ENCODE measurements at places on chromosomes 6 and 20.

GRCh38 chr6:144216668-144217218 is 66.4 kb downstream of the STX11 start:
- peak overlapping the region; percentile 95 for H3K27ac ChIP-seq
- H3K4me1 ChIP-seq: peaks cover 37% of the 10 kb centered on the region
- DNase-seq: no peak
- peak overlapping the region; percentile 93 for H3K4me3 ChIP-seq
- peaks cover 6% of the 10 kb centered on the region for H3K27me3 ChIP-seq

DNA sequence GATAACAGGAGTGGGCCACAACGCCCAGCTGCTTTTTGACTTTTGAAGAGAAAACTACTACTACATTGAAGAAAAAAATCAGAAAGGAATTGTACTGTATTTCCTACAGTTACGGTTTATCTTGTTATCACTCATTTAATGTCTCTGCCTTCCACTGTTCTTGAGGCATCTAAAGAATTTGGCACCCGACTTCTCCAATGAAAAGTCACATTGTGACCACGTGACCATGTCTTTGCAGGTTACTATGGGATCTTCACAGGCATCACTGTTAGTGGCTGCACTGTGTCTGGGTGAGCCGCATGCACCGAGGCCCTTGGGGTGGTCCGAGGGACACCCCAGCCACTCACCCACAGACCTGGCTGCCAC is 26.8 kb downstream of the RRBP1 start:
- H3K27ac ChIP-seq: no peak overlapping the region
- peaks cover 39% of the 10 kb centered on the region for H3K36me3 ChIP-seq
- no peaks in the 10 kb centered on the region for H3K27me3 ChIP-seq
- peaks cover 14% of the 10 kb centered on the region for H3K4me1 ChIP-seq
- no peak for DNase-seq

- no peaks in the 10 kb centered on the region for H3K27me3 ChIP-seq
- no peak overlapping the region for H3K27ac ChIP-seq
- H3K4me1 ChIP-seq: no peaks in the 10 kb centered on the region
- H3K4me3 ChIP-seq: no peak overlapping the region
- no peaks in the 10 kb centered on the region for H3K36me3 ChIP-seq
- no peak for DNase-seq
Measured at GRCh38 chr6:112626468-112627082, 279.4 kb downstream of the RFPL4B start.

DNA sequence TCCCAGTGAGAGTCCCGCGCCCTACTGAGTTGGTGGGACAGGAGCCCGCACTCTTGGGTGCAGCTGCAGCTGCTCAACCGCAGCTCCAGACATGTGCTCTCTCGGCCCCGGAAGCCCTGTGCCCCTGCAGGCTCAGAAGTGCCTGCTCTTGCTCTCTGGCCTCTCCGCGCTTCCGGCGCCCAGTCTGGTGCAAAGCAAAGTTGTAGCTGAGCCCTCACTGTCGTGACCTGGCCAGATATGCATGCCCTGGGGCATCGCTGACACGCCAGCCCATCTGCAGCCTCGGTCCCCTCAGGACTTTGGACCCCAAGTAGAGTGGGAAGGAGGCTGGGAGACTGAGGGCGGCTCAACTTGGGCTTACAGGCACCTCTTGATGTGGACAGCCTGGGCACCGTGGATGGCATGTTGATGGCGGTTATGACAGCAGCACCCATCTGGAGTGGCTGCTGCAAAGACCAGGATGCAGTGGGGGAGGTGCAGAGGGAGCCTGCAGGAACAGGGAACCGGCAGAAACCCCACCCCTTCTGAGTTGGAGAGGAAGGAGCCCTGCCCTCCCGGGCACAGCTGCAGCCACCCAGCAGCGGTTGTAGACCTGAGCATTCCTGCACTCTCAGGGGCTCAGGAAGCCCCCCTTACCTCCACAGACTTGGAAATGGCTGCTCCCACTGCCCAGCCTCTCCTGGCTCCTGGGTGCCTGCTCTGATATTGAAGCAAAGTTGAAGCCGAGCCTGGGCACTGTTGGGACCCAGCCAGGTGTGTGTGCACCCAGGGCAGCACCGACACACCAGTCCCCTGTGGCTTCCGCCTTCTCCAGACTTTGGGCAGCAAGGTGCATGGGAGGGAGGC is 462.6 kb downstream of the TBC1D32 start:
- no peak overlapping the region for H3K4me3 ChIP-seq
- no peak for DNase-seq
- no peaks in the 10 kb centered on the region for H3K27me3 ChIP-seq
- no peak overlapping the region for H3K27ac ChIP-seq
- no peaks in the 10 kb centered on the region for H3K4me1 ChIP-seq

GRCh38 chr20:42530855-42531448 is 658.8 kb downstream of the PTPRT start:
- H3K27ac ChIP-seq: no peak overlapping the region
- H3K4me3 ChIP-seq: no peak overlapping the region
- no peaks in the 10 kb centered on the region for H3K27me3 ChIP-seq
- DNase-seq: no peak
- no peaks in the 10 kb centered on the region for H3K36me3 ChIP-seq

GRCh38 chr20:58340151-58340550 is 30.6 kb downstream of the RAB22A start:
- no peak overlapping the region for H3K4me3 ChIP-seq
- peaks cover 27% of the 10 kb centered on the region for H3K36me3 ChIP-seq
- no peak for DNase-seq
- H3K4me1 ChIP-seq: peaks cover 14% of the 10 kb centered on the region
- H3K27me3 ChIP-seq: no peaks in the 10 kb centered on the region
- H3K27ac ChIP-seq: no peak overlapping the region
